ENCODE measurements at places on chromosomes 12 and 14. TPM values are rescaled to one million over a fixed set of nuclear protein-coding genes. Genes with fewer than 3 reads are reported as not detected.

DNA sequence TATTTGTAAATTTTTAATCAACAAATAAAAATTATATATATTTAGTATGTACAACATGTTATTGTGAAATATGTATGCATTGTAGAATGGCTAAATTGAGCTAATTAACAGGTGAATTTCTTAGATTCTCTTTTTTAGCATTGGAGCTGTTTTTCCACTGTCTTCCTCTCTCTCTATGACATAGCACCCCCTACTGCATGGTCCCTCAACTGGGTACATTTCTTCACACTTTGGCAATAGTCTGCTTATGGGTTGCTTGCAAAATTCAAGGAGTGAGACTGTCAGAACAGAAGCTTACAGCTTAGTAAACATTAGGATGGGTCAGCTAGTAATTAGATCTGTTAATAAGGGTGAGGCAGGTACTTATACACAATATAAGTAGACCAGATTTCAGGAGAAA, 658.5 kb upstream of the MGAT4C start:
- DNase-seq = no peak

- DNase-seq = peak; percentile 90
Measured at GRCh38 chr14:55103005-55103640, 25.9 kb upstream of the LGALS3 start.

DNA sequence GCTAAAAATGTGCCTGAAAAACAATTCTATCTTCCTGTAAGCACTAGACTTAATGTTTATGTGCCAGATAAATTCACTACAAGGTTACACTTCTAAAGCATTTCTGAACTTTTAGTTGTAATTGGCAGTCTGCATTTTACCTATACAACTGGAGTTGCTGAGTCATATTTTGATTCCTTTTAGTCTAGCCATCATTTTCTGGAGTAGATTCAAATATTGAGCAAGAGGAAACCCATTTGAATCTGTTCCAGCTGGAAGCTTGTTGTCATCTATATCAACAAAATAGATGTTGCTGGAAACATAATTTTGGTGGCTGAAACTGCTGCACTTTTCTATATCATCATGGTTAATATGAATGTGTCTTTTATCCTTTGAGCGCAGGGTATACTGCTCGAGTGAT, 122.2 kb upstream of the CCDC175 start:
- no peak for DNase-seq

DNA sequence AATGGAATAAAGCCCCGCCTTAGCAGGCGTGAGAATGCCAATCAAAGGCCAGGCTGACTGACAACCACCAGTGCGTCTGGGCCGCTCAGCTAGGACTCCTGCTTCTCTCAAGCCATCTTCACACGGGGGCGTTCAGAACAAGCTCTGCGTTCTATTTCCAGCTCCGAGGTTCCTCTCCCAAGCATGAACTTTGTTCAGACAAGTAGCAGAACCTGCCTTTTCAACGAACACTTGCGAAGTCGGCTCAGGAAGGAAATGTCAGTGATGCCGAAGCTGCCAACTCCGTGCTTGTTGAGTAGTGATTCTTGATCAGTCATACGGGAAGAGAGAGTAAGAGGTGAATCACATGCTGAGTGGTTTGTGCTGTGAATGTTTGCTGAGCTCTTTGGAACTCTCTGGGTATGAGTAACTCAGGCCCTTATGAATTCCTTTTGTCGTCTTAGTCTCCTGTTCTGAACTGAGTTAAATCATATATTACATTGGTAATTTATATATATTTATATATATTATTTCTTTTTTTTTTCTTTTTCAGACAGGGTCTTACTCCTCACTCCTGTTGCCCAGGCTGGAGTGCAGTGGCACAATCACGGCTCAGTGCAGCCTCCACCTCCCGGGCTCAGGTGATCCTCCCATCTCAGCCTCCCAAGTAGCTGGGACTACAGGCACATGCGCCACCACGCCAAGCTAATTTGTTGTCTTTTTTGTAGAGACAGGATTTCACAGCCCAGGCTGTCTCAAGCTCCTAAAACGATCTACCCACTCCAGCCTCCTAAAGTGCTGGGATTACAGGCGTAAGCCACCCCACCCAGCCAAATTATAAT, 29.4 kb upstream of the BCL7A start:
- no peak for DNase-seq

DNA sequence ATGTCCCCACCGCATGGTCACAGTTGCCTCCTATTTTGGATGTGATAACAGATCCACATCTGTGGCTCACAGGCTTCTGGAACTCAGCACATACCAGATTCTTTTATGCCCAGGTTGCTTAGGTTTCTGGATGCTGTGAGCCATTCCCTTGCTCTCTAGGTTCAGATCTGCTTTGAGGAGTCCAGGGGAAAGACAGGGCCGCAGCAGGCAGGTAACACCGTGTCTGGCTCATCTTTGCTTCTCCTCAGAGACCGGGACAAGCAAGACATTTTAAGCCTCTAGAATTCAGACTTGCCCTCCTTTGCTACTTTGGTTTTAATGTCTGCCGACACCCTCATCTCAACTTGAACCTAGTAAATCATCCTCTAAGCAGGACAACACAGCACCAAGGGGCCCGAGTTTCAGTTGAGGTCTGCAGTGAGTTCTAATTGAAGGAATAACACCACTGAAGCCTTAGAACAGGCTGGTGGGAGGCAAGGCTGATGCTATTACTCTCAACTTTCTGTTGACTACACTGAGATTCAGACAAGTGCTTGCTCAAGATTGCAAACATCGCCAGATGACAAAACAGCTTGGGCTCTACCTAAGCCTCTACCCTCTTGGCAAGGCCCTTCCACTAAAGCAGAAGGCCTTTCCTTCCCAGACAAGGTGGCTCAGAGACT, 55.3 kb downstream of the MDM2 start:
- DNase-seq = no peak

DNA sequence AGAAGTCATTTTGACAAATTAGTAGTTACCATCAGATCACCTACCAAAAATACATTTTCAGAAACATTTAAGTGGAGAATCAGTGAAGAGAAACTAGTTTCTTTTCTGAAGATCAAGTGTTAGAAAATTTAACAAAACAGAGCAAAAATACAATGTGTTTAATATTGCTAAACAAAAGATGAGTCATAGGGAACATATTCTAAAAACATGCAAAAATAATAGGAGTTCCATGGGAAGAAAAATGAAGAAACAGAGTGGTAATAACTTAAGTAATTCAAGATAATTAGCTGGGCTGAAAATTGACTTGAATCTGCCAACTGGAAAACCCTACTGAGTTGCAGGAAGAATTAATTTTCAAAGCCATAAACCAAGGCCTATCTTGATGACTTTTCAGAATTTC, 111.5 kb upstream of the KITLG start:
- DNase-seq = no peak

- peak; percentile 47 for DNase-seq
Measured at GRCh38 chr12:116919247-116919661, 8.5 kb downstream of the FBXW8 start.

DNA sequence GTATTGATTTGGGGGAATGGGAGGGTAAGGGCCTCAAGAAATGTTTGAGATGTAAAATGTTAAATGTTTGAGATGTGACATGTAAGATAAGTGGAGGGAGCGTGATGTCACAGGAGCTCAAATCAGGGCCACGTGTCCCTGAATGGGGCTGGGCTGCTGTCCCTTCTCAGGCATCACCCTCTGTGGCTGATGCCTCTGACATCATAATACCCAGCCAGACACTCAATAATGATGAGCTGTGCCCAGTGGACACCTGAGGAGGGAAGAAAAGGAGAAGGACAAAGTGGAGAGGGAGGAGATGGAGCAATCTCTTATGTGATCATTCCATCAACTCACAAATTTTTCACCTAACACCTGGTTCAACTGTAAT, 120.8 kb downstream of the SAMD4A start:
- DNase-seq = no peak

GRCh38 chr14:94461526-94462218, 9.1 kb upstream of the SERPINA11 start:
- no peak for DNase-seq

GRCh38 chr12:110995016-110995415, 74.6 kb upstream of the MYL2 start:
- no peak for DNase-seq

GRCh38 chr12:48000878-48001504, 3.3 kb downstream of the COL2A1 start:
- no peak for DNase-seq

DNA sequence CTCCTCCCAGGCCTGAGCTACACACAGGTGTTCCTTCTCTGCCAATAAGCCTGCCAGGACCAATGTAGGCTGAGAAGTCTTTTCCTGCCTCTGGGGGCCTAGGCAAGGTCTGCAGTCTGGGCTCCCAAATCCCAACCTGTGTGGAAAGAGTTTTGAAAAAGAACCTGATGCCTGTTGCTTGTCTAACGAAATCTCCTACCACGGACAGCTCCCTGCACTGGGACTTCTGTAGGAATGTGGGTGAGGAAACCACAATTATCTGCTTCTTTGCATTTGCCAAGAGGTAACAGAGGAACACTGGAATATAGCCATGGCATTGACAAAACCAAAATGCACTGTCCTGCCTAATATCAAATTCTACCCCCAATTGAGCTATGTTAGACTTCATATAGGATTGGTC, 877.0 kb upstream of the TMEM132C start:
- no peak for DNase-seq

DNA sequence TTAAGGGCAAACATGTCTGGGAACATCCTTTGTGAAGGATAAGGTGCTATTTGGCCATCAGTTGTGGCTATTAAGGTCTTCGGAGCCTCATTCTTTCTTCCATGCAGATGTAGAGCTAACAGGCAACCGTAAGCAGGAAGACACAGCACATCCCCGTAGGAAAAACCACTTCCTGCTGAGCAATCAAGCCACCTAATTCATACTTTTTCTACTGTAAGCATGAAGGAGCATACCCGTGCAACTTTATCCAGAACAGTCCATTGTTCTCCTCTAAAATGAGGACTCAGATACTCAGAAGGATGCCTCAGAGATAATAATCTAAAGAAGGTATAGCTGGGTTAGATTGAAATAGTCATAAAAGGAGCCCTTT, 232.0 kb downstream of the PPM1H start:
- DNase-seq = no peak

- no peak for DNase-seq
Measured at GRCh38 chr12:39442831-39443080, 164 bp downstream of the KIF21A start.

GRCh38 chr14:74804219-74804825, 41.2 kb downstream of the YLPM1 start:
- DNase-seq = no peak

GRCh38 chr12:73625226-73625625, 912.4 kb upstream of the ATXN7L3B start:
- DNase-seq = no peak

GRCh38 chr14:53356361-53357150, 203.4 kb upstream of the DDHD1 start:
- no peak for DNase-seq

GRCh38 chr12:68231229-68231628, 5.6 kb upstream of the IL26 start:
- DNase-seq = no peak

DNA sequence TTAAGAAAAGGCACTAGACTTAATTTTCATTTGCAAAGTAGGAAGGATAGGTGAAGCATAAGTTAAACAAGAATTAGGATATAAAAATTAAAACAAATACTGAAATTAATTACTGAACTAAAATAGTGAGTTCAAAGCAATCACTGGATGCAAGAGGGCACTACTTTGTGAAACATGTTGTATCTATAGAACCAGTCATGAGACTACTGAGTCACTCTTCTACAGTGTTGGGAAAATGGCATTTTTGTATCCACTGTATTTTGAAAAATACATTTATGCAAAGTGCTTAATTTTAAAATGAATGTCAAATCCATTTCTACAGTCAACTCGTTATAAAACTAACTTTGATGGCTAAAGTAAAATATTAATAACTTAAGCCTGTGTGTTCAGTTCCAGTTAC, 47.9 kb downstream of the SEL1L start:
- DNase-seq = no peak

- no peak for DNase-seq
Measured at GRCh38 chr12:4392223-4392742, 12.8 kb upstream of the FGF23 start.

DNA sequence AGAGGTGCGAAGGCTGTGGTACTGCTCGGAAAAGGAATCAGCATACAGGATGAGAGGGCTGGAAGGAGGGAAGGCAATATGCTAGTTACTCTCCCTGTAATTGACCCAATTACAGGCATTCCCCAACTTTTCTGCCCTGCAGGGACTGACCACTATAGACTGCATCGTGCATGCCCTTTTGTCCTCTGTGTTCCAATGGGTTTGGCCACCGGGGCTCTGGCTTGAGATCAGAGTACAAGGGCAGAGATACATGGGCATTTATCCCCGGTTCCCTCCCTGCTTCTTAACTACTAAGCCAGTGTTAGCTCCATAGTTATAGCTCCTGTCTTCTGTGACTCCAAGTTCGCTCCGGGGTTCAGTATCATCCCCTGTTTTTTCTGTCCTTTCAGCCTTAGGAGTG, 59.7 kb downstream of the GTF2A1 start:
- DNase-seq = no peak

- DNase-seq = no peak
Measured at GRCh38 chr12:83514372-83514771, 827.7 kb downstream of the TMTC2 start.

GRCh38 chr14:99081880-99082279, 190.1 kb downstream of the BCL11B start:
- DNase-seq = no peak

- no peak for DNase-seq
Measured at GRCh38 chr14:74793506-74794155, 30.5 kb downstream of the YLPM1 start.

DNA sequence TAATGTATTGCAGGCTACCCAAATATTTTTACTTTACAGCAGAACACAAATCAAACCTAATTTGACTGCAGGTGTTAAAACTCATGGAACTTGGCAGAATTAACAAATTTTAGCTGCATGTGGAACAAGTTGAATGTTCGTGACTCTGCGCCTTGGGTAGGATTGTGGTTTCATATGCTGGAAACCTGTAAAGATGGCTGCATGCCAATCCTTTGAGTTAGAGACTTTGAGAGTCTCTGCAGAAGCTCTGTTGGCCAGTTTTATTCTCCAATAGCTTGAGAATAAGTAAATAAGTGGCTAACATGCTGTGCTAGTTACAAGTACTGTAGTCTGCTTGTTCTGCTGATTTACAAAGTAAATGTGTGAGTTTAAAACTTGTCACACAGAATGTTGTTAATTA, 77.8 kb downstream of the PDE6H start:
- no peak for DNase-seq

- DNase-seq = no peak
Measured at GRCh38 chr12:98786653-98787052, 141.6 kb downstream of the APAF1 start.

GRCh38 chr14:105398726-105399465, 558 bp downstream of the TEX22 start:
- DNase-seq = no peak

The SELPLG gene
- 5.1 TPM for total RNA-seq

The SLC4A8 gene
- total RNA-seq = 0.67 TPM

The RILPL2 gene
- 1.1 TPM for total RNA-seq

The KRT3 gene
- total RNA-seq = not detected

The TESPA1 gene
- 0.55 TPM for total RNA-seq

The SCYL2 gene
- total RNA-seq = 65.7 TPM

The SLC35F4 gene
- not detected for total RNA-seq

The FBLN5 gene
- total RNA-seq = 13.2 TPM

The TCL1B gene
- not detected for total RNA-seq

The HOXC6 gene
- total RNA-seq = not detected

The TSPAN11 gene
- total RNA-seq = 4.6 TPM

The MIP gene
- total RNA-seq = not detected

The SARNP gene
- 42.7 TPM for total RNA-seq

The NEUROD4 gene
- not detected for total RNA-seq

The GMFB gene
- 64.9 TPM for total RNA-seq

The HOXC10 gene
- total RNA-seq = not detected

The LBHD2 gene
- total RNA-seq = not detected

Data from left colon (tissue), 2 donors.